Muscle of leg (tissue), 16 donors: ENCODE measurements at places on chromosomes 1 and 21. TPM values are rescaled to one million over a fixed set of nuclear protein-coding genes. Genes with fewer than 3 reads are reported as not detected.

Gene PLD5
- polyA plus RNA-seq = 0.88 TPM

Gene LYPD8
- not detected for polyA plus RNA-seq

Gene CHODL
- 85.9 TPM for polyA plus RNA-seq

Gene ZNF362
- 35.3 TPM for polyA plus RNA-seq

Gene IGSF5
- 1.5 TPM for polyA plus RNA-seq

Gene TSEN15
- polyA plus RNA-seq = 34.3 TPM

Gene SYT11
- polyA plus RNA-seq = 12.4 TPM

Gene SPRR5
- polyA plus RNA-seq = not detected

Gene NOS1AP
- 1.8 TPM for polyA plus RNA-seq

Gene HAO2
- not detected for polyA plus RNA-seq

Gene SLC45A3
- polyA plus RNA-seq = 2.1 TPM

Gene ELAPOR1
- 0.66 TPM for polyA plus RNA-seq

Gene RPAP2
- 18.1 TPM for polyA plus RNA-seq

Gene ACTL8
- polyA plus RNA-seq = not detected

Gene CASP9
- polyA plus RNA-seq = 20.6 TPM

Gene PTGFR
- polyA plus RNA-seq = 16.1 TPM

Gene UBL4B
- not detected for polyA plus RNA-seq

Gene SLC1A7
- polyA plus RNA-seq = 0.41 TPM

Gene MAP3K21
- polyA plus RNA-seq = 0.19 TPM
